T-helper 9 cell (primary cell): ENCODE measurements at places on chromosomes 16 and 17.
A peak's percentile ranks its signal among the peaks of the same experiment; 100 is the strongest.

DNA sequence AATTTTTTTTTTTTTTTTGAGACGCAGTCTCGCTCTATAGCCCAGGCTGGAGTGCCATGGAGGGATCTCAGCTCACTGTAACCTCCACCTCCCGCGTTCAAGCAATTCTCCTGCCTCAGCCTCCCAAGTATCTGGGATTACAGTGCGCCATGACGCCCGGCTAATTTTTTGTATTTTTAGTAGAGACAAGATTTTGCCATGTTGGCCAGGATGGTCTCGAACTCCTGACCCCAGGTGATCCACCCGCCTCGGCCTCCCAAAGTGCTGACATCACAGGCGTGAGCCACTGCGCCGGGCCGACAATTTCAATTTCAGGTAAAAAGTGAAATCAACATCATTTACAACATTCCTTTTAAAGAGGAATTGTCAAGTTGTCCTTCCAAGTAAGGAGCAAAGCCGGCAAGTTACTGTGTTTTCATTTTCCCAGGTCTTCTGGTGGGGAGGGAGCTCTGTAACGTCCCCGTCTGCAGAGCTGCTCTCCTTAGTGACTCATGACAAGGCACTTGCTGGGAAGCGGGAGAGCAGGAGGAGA lies 873 bp downstream of the NPLOC4 start:
- DNase-seq = no peak

- DNase-seq = no peak
These were observed 4.5 kb downstream of the RMI2 start for GRCh38 chr16:11349599-11350276.

- DNase-seq = peak; percentile 63
These were observed 12.7 kb upstream of the STAC2 start for GRCh38 chr17:39238311-39238972.

- no peak for DNase-seq
These were observed 188.3 kb downstream of the IRF8 start for GRCh38 chr16:86087011-86087895.

DNA sequence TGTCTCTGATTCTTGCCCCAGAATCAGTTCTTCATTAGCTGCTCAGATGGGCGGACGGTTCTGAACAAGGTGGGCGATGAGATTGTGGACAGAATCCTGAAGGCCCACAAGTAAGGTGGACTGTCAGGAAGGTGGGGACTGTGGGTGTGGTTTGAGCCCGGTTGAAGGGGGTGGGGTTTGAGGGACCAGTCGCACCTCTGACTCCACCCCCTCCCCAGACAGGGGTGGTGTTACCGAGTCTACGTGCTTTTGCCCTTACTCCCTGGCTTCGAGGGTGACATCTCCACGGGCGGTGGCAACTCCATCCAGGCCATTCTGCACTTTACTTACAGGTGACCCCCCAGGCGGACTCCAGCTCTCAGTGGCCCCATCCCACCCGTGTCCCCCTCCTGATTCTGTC lies 11.3 kb downstream of the PLD2 start:
- DNase-seq = no peak

DNA sequence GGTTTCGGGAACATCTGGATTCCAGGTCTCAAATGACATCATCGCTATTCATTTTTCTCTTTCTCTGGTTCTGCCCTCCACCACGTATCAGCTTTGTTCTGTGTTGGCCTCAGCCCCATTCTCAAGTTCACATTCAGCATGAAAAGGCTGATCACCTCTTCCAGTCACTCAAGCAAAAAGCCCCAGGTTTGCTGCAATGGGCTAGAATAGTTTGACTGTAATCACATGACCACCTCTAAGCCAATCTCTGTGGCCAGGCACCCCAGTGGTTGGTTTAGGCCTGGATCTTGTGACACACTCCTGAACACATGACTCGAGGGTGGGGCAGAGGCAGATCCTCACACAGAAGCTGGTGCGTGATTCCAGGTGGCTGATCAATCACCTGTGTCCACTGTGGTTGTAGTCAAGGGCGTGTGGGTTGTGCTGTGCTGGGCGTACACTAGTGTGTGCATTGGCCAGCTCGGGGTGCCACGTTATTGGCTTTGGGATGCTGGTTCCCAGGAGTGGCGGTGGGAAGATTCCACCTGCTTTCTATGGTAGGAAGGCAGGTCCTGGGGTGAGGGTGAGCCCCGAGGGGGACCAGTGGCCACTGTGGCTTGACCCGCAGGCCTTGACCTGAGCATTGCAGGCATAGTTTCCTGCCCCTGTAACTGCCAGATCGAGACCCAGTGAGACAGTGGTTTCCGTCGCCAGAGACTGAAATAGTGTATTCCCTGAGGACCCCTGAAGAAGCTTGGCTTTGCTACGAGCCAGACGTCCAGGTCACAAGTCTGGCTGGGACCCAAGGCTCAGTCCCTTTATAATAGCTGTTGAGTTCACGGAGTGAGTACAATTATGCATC lies 12.0 kb downstream of the EEF2K start:
- no peak for DNase-seq

DNA sequence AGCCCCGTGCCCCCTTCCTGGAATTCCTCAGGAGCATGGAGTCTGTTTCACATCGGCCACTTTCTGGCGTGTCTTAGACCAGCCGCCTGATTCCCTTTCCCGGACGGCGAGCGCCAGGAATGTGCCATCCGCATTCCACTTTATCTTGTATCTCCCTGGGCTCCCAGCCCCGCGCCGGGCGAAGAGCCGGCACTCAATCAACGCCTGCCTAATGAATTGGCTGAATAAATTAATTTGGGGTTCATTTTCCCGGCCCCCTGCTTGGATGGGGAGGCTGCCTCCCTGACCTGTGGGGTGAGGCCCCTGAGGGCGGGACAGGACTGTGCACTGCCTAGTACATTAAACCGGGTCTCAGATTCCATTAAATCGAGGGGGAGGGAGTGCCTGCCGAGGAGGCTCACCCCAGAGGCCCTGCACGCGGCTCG lies 282.3 kb upstream of the TNRC6C start:
- DNase-seq = no peak

- no peak for DNase-seq
These were observed 13.2 kb downstream of the GLIS2 start for GRCh38 chr16:4328782-4329775.

DNA sequence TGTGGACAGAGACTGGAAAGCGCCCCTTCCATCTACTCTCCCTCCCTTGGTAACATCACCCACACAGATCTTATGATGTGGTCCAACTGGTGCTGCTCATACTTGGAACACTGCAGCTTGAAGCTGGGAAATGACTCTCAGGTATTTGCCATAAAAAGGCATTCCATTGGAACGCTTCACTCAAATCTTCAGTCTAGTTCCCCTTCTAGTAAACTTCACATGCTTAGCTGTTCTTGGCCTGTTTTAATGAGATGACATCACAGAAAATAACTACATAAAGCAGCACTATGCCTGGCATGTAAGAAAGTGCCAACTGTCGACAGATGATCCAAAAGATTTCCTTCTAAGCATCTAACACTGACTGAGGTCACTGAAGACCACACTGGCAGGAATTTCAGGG lies 9.3 kb downstream of the ZNF263 start:
- no peak for DNase-seq

- DNase-seq = no peak
These were observed 224.0 kb upstream of the TNRC6C start for GRCh38 chr17:77734371-77735080.

DNA sequence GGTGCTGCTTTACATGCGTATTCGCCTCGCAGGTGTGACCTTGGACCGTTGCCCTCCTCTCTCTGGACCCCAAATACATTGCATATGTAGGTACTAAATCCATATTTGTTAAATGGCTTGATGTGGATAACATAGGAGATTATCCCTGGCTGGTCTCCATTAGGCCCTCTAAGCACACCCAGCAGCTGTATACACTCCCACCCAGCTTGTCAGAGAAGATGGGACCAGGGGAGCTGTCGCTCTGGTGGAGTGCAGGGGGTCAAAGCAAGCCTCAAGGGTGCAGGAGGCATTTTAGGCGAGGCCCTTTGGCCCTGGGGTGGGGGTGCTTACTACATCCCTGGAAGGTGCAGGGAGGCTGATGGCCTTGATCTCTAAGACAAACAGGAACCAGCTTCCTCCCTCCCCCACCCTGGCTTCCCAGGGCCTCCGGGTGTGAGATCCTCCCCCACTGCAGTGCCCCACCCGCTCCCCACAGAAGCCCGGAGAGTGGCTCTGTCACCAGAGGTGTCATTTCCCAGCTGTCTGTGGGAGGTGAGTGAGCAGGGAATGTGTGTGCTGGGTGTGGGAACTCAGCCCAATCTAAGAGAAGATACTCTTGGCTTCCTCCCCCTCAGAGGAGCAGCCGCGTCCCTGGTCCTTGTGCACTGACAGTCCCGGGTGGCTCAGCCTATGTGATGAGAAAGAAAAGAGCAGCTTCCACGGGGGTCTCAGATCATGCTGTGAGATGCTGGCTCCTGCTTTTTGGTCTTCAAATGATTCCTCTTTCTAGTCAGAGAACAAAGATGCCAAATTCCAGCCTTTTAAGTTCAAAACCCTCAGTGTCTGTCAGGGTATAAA lies 1.4 kb upstream of the VAMP2 start:
- peak; percentile 61 for DNase-seq

DNA sequence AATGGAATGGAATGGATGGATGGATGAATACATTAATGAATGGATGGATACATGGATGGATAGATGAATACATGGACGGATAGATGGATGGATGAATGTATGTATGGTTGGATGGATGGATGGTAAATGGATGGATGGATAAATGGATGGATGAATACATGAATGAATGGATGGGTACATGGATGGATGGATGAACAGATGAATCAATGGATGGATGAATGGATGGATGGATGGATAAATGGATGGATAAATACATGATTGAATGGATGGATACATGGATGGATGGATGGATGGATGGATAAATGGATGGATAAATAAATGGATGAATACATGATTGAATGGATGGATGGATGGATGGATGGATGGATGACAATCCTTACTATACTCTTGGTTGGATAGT lies 26.0 kb downstream of the TMC5 start:
- DNase-seq = no peak

DNA sequence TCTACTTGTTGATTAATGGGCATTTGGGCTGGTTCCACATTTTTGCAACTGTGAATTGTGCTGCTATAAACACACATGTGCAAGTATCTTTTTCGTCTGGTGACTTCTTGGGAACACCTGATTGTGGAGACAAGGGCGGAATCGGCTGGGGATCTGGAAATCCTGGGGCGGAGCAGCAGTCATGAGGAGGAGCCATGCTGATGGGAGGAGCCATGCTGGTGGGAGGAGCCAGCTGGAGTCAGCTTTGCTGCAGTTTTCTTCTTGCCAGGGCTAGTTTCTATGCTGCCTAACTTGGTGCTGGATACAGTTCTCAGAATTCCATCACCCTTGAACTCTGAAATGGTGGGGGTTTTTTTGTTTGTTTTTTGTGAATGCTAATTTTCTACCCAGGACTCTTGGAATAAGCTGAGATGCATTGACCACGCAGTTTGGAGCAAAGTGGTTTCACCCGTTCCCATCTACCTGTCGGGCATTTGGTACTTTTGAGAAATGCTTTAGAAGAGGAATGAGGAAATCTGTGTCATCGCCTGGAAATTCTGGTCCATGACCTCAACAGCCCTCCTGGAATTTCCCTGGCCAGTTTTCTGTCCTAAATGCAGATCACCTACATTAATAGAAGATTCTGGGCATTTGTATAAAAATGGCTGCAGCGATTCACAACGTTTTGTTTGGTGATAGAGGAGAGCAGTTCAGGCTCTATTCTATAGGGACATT lies 217.4 kb upstream of the ZFHX3 start:
- DNase-seq = no peak
